Upper lobe of left lung (tissue), 6 donors: ENCODE measurements at places on chromosomes 11 and 22. TPM values are rescaled to one million over a fixed set of nuclear protein-coding genes. Genes with fewer than 3 reads are reported as not detected.

The GAL3ST3 gene
- total RNA-seq = not detected

The DKK3 gene
- total RNA-seq = 146 TPM

The TLCD5 gene
- 1.2 TPM for total RNA-seq

The OR8H2 gene
- not detected for total RNA-seq

The C11orf52 gene
- 14.7 TPM for total RNA-seq

The TNNI2 gene
- total RNA-seq = 12.9 TPM

The HRAS gene
- 73.3 TPM for total RNA-seq

The APOL5 gene
- total RNA-seq = not detected

The RIMBP3B gene
- total RNA-seq = not detected

The FOLR1 gene
- 149 TPM for total RNA-seq

The NLRP14 gene
- not detected for total RNA-seq

The NPAS4 gene
- not detected for total RNA-seq

The RASSF7 gene
- 110 TPM for total RNA-seq

The OR52A1 gene
- not detected for total RNA-seq

The TIMM8B gene
- total RNA-seq = 41.3 TPM

The DBX1 gene
- total RNA-seq = not detected

The ISX gene
- total RNA-seq = not detected
